Right cardiac atrium (tissue), 5 donors: ENCODE measurements at places on chromosomes 5 and 9.
A peak's percentile ranks its signal among the peaks of the same experiment; 100 is the strongest.

DNA sequence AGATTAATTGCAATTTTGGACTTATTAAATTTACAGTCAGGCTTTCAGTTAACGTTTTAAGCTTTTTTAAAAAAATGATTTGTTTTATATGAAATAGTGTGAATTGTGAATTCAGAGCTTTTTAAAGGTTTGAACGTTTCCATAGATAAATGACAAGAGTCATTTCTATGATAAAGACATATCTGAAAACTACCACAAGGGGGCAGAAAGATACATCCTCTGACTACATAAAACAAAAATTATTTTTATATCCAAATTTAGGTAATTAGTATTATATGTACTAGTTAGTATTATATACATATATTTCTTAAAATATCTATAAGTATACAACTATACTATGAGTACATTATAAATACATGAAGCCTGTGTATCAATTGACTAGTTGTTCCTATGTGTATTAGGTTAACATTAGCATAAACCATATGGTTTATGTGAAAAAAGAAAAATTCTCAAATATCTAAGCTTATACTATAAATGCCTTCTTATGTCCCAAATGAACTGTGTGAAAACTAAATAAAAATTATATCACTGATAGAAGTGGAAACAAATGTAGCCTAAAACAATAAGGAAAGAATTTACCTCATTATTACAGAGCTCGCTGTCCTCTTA lies 155.2 kb downstream of the MEF2C start:
- no peak for DNase-seq

GRCh38 chr9:76500061-76500460 lies 41.1 kb downstream of the GCNT1 start:
- DNase-seq: no peak

DNA sequence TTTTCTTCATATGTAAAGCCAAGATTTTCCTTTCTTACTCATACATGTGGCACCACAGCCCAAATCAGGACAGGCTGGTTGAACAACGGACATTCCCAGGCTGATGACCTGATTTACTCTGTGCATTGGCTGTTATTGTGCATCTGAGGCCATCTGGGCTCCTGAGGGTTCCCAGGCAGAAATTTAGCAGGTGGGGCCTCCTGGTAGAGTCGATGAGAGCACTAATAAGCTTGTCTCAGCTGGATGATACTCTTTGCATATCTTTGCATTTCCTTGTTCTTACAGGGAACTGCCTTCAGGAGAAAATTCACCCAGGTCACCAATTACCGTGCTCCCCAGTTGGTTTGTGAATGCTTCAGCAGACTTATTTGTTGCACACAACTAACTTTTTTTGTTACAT lies 605.1 kb downstream of the ELAVL2 start:
- DNase-seq: no peak

- no peak for DNase-seq
Measured at GRCh38 chr5:120139039-120139438, 325.1 kb upstream of the PRR16 start.

- no peak for DNase-seq
Measured at GRCh38 chr5:131416729-131417128, 152.9 kb downstream of the CDC42SE2 start.

DNA sequence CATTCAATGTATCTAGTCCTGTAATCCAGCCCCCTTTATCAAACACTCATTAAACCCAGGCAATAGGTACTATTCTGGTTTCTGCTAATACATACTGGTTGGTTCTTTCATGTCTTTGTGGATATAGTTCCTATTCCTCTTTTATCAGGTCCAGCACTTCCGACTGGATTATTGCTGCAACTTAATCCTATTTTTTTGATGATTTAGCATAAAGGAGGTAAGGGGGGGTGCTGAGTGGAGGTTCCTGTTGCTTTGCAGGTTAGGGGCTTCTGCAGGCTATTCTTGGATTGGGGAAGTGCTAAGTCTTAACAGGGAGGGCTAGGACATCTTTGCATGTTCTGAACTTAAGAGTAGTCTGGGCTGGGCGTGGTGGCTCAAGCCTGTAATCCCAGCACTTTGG lies 377.7 kb downstream of the FGF10 start:
- DNase-seq: no peak

GRCh38 chr9:38066914-38067858 lies 1.8 kb downstream of the SHB start:
- DNase-seq: peak; percentile 85

- DNase-seq: no peak
Measured at GRCh38 chr5:78287833-78288232, 6.7 kb downstream of the AP3B1 start.

DNA sequence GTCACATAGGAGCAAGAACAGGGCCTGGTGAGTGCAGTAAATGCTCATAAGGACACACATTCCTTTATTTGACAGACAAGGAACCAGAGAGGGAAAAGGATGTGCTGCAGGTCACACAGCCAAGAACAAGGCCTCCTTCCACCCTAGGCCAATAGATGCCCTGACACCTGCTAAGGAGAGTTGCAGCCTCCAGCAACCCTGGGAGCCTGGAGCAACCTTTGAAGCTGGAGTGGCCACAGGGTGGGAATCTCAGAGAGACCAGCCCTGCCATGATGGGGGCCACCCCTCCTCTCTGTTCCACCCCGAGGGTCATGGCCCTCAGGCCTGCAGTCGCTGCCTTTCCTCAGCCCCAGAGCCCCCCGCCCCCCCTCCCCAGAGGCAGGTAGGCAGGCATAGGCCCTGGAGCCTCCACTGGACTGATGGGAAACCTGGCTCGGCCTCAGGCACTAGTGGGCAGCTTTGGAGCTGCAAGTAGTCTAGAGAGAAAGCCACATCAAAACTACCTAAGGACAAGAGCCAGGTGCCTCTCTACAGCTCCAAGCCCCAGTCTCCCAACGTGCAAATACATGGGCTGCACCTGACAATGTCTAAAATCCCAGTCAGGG lies 116.1 kb upstream of the SPOCK1 start:
- no peak for DNase-seq

DNA sequence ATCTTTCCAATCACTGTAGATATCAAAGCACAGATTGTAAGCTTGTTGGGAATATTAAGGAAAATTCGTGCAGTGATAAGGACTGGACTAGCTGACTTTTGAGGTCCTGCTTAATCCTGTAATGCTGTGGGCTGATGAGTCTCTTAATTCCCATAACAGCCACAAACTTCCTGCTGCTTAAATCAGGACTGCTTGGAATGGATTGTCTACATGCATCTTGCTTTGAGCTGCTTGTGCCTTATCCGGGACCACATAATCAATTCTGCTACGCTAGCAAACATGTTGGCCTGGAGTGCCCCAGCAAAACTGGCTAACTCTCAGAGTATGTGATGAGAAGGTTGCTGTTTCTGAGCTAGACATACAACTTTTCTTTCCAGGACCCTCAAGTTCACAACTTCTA lies 79.6 kb downstream of the SNCAIP start:
- DNase-seq: no peak

DNA sequence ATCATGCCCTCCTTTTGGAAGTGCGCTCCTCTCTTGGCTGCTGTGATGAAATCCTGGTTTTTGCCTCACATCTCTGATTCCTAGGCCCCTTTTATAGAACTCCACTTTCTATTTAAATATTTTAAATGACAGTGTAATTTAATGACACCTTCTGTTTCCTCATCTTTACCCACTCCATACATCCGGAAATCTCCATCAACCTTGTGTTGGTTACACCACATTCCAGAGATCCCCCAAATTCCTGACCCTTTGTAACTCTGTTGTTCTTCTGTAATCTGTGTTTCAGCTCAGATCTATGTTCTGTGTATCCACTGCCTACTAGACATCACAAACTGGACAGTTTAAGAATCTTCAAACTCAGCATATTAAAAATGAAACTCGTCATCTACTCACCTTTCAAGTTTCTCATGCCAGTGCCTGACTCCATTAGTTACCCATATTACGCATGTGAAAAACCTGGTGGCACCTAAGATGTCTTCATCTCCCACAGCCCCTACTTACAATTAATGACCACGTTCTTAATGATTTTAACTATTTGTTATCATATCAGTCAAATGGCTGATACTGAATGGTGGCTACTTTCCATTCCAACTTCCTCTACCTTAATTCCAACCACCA lies 25.1 kb downstream of the PARP8 start:
- DNase-seq: no peak

DNA sequence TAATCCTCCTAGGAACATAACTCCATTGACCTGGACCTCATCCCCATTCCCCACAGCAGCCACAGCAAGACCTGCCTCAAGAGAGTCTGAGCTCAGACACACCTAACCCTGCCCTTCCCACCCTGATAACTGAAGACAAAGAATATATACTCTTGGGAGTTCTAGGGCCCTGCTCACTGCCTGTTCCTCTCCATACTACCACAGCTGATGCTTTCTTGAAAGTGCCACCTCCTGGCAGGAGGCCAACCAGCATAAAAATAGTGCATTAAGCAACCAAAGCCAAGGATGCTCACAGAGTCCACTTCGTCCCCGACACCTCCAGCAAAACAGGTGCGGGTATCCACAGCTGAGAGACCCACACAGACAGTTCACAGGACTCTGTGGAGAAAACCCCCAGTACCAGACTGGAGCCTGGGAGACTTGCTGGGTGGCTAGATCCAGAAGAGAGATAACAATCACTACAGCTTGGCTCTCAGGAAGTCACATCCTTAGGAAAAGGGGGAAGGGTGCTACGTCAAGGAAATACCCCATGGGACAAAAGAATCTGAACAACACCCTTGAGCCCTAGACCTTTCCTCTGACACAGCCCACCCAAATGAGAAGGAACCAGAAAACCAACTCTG lies 23.5 kb downstream of the FAM114A2 start:
- peak; percentile 42 for DNase-seq

- peak; percentile 87 for DNase-seq
Measured at GRCh38 chr9:128034821-128035652, 32.1 kb downstream of the NAIF1 start.

DNA sequence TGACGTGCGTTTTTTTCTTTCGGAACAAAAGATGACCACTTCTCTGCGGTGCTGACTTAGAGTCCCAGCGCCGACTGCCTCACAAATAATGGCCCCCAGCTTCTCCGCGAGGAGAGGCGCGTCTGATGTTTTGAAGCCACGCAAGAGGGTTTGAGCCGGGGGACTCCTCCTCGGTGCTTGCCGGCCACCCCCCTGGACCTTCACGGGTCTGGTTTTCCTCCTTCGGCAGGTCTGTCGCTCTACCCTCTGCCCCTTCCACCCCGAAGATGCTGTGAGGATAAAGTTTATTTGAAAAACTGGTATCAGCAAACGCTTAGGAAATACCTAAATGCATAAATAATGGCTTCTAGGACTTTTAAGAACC lies 584 bp downstream of the USP20 start:
- DNase-seq: no peak

DNA sequence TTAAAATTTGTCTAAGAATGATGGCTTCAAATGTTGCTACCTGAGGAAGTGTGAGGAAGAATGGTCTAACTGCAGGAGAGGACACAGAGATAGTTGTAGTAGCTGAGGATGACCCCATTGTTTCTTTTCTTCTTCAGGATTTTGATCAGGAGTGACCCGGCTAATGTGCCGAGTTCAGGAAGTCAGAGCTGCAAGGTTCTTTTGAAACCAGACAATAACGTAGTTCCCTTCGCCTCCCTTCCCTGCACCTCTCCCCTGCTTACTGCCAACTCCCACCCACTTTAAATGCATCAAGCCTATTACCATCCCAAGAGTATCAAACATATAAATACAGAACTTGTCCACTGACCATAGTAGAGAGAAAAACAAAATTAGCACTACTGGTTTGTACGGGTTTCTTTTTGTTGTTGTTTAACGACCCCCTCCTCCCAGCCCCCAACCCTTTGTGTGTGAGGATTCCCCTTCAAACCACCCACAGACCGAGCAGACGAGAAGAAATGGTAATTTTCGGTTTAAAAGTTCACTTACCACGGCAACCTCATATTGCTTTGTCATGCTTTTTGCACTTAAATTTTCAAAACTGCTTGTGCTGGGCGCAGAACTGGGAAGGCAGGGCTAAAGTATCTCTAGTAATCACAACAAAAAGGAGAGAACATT lies 23.5 kb upstream of the ELAVL2 start:
- no peak for DNase-seq

DNA sequence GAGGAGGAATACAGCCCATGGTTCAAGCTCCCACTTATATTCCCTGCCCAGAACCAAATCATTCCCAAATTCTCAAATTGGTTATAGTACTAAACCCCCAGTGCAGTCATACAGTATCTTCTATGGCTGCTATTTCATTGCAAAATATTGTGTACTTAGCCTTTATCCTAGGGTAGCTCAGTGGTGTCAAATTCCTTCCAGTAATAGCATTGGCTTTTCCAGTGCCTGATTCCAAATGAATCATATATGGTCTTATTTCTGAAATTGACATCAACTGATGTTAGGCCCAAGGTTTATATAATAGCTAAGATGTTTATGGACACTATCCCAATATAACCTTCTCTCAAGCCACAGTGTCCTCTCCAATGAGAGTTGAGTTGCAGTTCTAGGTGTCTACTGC lies 256.7 kb downstream of the NDUFS4 start:
- no peak for DNase-seq

GRCh38 chr5:162325143-162325727 lies 257.7 kb downstream of the GABRG2 start:
- no peak for DNase-seq

DNA sequence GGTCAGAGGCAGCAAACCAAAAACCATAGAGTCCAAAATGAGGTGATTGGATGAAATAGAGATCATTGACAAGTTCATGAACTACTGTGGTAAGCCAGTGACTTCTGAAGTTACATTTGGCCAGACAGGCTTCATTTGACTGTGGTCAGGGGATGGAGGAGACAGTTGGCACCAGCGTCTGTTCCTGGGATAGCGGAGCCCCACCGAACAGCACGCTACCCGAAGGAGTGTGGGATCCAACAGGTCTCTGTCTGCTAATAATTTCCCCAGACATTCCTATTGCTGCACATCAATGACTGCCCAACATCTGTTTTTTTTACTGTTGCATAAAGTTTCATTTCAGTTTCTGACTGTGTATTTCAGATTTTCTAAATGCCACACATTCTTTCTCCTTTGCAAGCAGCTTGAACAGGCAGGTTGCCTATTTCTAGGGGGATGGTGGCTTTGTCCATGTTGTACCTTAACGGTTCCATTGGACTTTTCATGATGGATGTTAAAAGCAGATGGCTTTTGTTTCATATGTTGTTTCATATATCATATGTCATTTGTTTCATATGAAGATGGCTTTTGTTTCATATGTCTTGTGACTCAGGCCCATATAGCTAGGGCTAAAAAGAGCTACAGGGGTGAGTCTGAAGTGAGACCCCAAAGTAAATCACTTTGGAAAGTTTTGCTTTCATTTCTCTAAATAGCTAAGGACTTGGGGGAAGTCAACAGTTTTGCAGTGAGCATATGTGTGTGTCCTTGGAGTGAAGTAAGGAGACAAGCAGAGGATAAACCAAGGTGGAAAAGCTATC lies 180.8 kb downstream of the GOLPH3 start:
- no peak for DNase-seq
